Lung microvascular endothelial cell (primary cell): ENCODE measurements at places on chromosomes 6 and 20.

- DNase-seq: no peak
Observed at GRCh38 chr20:36225666-36226065, 10.6 kb upstream of the AAR2 start.

- DNase-seq: peak; percentile 75
Observed at GRCh38 chr6:21754891-21755290, 161.3 kb downstream of the SOX4 start.

DNA sequence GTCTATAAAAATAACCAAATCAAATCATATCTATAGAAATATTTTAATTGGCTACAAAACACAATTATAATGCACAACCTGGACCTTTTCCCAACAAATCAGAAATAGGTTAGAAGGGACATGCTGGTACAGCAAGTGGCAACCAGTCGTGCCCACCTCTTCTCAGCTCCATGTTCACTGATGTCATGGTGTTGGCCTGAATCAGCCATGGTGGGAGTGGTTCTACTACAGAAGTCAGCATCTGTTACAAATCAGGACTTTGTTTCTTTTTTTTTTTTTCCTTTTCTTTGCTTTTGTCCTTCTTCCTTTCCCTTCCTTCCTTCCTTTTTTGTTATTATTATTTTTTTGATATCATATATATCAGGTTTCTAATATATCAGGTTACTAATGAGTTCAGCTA is 91.2 kb downstream of the RALGAPA2 start:
- no peak for DNase-seq

- DNase-seq: no peak
Observed at GRCh38 chr6:12474167-12475140, 184.3 kb downstream of the EDN1 start.

GRCh38 chr6:105174512-105174911 is 5.3 kb downstream of the POPDC3 start:
- DNase-seq: no peak

DNA sequence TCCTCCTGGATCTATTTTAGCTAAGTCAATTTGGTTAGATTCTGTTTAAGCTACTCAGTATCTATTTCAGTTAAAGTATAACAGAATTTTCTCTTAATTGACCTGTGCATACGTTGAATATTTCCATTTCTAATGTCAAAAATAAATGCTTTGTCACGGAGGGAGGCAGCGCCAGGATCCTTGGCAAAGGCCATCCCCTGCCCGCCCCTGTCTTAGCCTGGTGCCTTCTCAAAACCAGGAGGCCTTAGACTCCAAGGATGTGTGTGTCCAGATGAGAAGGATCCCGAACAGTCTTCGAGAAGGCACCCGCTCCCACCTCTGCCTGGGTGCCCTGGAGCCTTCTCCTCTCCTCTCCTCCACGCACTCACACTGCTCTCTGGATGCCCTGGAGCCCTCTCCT is 22.4 kb downstream of the TCFL5 start:
- DNase-seq: no peak

DNA sequence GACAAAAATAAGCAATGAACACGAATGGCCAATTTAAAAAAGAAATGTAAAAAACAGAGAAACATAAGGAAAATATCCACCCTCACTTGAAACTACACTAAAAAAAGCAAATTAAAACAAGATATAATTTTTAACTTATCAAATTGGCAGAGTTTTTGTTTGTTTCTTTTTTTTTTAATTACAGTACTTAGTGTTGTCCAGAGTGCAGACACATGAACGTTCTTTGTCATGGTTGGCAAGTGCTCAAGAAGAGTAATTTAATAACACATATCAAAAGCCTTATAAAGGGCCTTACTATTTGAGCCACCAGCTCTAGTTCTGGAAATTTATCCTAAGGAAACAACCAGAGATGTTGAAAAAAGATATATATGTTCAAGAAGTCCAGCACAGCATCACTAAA is 142.3 kb downstream of the ATXN1 start:
- DNase-seq: no peak

- DNase-seq: no peak
Observed at GRCh38 chr6:84042603-84043002, 9.0 kb downstream of the MRAP2 start.

DNA sequence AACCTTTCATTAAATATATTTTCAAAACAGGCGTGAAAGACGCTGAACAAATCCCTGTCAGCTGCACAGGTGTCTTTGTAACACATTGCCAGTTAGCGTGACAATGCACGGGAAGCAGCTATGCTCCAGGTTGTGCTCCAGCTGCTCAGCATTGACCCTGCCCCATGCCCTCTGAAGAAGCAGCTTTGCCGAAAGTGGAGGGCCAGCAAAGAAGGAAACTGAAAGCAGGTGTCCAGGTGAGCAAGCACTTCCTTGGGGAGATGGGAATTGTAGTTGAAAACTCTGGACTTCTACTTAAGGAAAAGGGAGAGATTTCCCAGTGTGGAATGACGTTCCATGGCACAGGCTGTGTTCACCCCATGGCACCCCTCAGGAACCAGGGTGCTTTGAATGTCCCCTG is 125.7 kb downstream of the TTLL2 start:
- DNase-seq: no peak

GRCh38 chr20:5143851-5144250 is 17.0 kb downstream of the CDS2 start:
- DNase-seq: no peak

DNA sequence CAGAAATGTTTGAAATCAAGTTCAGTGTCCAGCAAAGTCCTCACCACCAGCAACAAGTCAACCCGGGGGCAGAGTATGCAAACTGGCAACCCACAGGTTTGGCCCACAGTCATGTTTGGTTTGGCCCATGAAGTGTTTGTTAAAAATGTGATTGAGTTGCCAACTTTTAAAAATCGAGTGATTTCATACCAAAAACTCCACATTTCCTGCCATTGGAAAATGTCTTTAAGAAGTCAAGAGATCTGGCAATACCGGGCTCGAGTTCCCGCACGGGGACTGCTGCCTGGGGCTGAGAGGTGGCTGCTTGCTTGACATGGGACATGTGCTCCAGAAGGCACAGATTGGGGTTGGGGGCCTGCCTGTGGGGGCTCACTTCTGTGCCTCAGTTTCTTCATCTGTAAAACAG is 36.1 kb downstream of the PREX1 start:
- peak; percentile 35 for DNase-seq

DNA sequence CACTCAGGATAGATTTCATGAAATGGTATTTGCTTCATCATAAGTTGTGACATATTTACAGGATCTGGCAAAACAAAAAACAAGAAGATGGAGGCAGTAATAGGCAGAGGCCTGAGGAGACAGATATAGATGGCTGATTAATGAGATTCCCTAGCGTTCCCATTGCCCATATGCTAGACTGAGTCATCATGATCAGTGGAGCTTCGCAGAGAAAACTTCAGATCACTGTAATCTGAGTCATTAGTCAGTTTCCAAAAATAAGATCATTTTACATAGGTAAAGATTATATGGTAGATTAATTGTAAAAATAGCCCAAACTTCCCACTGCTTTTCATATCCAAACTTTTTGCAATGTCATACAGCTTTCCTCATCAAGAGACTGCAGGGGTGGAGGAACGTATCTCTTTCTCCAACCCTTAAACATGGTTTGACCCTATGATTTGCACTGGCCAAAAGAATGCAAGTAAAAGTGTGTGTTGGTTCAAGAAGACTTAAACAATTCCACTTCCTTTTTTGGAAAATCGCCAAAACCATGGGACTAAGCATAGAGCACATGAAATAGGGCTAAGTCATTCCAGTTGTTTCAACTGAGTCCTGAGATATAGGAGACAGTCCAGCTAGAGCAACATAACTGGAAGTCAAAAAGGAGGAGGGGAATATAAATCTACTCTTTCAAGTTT is 626.0 kb downstream of the RNF144B start:
- no peak for DNase-seq

GRCh38 chr6:139588076-139588639 is 213.7 kb upstream of the CITED2 start:
- DNase-seq: peak; percentile 76

DNA sequence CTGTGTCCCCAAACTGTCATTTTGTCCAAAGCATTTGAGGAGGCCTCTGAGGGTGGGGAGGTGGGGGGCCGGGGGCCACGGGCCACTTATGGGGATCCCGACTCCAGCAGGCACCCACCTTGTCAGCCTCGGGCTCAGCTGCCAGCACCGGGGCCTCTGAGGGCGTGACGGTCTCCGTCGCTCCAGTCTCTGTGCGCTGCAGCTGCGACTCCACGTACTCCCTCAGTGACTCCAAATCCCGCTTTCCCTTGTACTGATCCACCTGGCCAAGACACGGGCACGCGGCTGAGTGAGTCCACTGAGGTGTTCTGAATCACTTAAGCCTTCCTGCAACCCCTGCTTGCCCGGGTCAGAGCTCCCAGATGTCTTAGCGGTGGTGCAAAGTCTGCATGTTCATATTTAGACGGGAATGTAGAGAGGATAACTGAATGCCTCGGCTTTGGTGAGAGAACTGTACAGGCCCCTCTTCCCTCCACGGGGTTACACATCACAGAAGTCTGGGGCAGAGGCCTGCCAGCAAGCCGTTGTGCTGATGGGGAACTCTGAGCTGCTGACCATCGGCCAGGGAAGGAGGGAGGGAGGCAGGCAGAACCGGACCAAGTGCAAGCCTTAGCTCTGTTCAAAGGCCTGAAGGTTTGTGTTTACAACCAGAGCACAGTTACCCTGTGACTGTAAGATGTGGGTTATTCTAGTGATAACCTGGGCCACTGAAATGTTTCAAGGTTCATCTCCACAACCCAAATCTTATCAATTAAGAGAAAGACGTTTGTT is 21.8 kb downstream of the TXNDC5 start:
- no peak for DNase-seq

- no peak for DNase-seq
Observed at GRCh38 chr6:47977314-47977713, 133.7 kb downstream of the PTCHD4 start.

- DNase-seq: no peak
Observed at GRCh38 chr20:44917399-44917798, 7.5 kb downstream of the PABPC1L start.
